Colonic mucosa (tissue), 4 donors: ENCODE measurements at places on chromosomes 7 and 10. TPM values are rescaled to one million over a fixed set of nuclear protein-coding genes. Genes with fewer than 3 reads are reported as not detected.

- no peak for DNase-seq
These were observed 14.1 kb downstream of the PDZD8 start for GRCh38 chr10:117360994-117361667.

DNA sequence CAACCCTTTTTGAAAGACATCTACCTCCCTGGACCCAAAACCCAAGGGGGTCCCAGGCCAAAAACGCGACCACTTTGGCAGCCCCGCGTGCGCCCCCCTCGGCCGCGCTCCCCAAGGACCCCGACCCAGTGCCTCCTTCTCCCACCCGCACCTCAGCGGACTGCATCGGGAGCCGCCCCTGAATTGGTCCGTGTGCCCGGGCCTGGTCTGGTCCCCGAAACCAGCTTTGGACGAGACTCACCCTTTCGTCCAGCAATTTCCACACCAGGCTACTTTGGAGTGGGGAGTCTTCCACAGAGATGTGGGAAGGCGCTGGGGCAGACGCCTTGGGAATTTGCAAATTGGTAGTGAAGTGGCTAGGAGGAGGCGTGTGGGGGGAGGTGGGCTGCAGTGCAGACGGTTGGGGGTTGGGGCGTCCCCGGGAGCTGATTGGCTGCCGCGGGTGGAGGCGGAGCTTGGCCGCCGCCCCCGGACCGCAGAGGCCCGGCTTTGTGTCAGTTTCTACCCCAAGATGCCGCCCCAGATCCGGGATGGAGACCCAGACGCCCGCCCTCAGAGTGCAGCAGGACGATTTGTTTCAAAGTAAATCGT, 16.9 kb downstream of the TCAF1 start:
- peak; percentile 44 for DNase-seq

GRCh38 chr7:5429857-5430611, 6.4 kb upstream of the TNRC18 start:
- DNase-seq: peak; percentile 66

DNA sequence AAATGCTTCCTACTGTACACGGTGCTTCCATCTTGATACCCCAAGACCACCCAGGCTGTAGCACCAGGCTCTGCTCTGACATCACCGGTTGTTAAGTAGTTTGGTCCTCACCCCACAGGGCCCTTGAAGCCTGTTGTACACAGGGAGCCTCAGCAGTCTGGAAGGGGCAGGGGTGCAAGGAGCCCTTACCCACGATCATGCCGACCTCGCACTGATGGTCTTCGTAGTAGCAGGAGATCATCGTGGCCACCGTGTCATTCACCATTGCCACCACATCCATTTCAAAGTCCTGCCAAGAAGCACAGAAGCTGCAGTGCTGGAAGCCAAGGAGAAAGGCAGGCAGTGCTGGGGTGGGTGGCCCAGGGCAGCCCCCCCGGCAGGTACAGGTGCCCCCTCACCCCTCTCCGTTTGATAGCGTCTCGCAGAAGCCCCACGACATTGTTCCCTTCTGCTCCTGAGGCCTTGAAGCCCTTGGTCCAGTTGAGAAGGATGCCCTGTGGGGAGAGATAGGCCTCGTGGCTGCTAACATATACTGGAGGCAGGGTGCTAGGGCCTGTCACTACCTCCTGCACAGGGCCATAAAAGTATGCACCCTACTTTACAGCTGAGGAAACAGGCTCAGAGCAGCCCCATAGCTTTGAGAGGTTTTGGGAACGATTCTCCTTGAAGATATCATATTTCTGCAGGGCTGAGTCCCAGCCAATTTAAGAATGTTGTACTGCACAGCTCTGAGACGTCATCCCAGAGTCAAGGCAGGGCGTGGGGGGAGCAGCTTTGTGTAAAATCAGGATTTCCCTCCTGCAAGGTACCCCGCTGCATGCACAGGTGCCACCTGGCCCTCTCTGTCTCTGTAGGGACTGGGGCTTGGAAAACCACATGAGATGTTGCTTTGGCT, 8.7 kb upstream of the MYL7 start:
- no peak for DNase-seq

DNA sequence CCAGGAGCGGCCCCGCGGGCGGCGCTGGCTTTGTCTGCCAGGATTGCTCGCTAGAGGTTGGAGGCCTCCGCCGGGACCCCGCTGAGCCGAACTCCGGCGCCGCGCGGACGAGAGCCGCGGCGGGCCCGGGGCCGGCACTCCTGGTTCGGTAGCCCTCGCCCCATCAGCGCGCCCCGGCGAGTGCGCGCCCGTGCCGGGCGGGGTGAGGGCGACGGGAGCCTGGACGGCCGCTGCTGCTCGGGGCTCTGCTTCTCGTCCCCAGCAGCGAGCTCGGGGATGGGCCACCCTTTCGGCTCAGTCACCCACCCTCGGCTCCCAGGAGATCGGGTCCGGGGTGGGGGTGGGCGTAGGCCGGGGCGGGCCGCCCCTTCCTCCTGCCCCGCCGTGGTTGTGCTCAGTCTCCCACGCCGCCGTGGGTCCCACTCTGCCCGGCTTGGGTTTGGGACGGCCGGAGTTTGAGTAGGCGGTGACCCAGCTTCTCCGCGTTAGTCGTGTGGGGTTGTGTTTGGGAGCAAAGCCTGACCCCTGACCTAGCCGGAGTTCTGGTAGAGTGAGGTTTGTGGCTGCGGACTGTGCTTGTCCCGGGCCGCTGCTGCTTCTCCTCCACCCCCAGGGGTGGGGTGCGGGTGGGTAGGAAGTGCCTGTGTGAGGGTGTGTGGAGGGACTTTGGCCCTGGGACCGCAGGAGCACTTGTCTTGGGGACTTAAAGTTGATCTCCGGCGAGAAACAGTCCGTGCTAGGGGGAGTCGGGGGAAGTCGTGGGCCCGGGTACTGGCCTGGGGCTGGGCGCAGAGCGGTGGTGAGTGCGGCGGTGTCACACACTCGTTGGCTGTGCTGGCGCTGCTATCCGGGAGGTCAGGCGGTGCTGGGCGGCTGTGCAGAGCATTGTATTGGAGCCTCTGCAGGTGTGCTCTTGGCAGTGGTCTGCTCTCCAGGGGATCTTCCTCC, 677 bp downstream of the TSPAN14 start:
- DNase-seq: peak; percentile 88

OPALIN gene
- total RNA-seq: not detected
